ENCODE measurements at places on chromosomes 3 and 15.

DNA sequence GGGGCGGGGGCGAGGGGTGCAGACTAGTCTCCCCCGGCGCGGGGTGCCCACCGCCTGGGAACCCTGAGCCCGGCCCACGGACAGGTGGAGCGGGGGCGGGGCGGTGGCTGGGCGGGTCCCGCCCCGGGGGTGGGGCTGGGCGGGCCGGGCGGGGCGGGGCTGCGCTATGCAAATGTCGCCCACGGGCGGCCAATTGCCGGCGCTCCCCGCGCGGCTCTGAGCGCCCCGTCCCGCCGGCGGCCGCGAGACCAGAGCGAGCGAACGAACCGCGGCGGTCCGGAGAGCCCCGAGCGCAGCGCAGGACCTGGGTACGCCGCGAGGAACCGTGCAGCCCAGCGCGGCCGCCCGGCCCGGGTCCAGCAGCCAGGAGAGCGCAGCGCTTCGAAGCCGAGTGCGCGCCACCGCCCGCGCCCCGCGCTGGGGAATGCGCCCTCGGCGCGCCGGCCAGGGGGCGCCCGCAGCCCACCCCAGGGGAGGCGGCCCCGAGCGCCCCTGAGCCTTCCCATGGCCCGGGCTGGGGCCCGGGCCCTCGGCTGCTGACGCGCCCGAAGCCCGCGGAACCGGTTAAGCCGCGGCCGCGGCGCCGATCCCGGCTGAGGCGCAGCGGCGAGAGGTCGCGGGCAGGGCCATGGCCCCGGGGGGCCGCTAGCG is at the start of gene SEMA3F:
SEMA3F (plus strand) TSS at position 485 of the 651 bp plus-strand sequence. CDS start 4,299 bp downstream, outside the sequence.
- DNase-seq = no peak

DNA sequence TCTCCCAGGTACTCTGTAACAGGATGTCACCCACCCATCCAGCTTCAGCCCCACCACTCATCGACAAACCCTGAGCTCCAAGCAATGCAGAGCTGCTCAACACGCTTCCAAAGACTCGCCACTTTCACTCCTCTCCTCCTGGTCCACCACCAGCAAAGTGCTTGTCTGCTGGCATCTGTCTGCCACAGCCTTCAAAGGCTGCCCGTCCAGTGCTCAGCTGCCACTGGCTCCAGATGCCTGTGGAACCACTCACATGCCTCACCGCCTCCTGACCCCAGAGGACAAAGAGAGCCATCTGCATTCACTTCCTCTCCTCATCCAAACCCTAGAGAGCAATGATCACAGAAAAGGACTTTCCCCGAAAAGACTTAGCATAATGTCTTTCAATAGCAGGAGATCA is 109.5 kb upstream of the OCA2 start:
- DNase-seq = no peak

- DNase-seq = no peak
Observed at GRCh38 chr3:191631496-191631895, 170.5 kb downstream of the PYDC2 start.

DNA sequence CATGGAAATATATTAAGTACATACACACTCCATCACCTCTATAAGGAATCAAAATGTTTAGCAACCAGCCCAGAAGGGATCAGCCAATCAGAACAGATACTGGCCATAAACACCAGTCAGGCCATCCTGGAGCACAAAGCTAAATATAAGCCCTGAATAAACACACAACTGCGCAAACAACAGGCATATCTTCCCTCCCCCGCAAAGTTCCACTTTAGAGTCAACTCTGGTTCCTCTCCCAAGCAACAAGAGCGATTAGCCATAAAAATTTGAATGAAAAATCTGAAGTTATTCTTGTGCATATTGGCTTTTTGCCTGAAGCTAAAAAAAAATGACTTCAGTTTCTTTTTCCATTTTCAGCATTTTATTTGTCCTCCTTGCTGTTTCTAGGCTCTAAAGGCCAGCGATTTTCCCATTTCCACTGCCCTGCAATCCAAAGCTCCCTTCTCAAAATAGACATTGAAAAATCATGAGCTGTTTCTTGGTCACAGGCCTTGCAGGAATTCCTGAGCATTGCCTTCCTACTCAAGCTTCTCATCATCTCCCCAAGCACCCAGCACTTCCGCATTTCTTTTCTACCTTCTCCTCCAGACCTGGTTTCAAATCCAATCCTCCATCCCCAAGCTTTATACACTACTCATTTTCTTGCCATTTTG is 247.9 kb downstream of the ZMAT3 start:
- no peak for DNase-seq

DNA sequence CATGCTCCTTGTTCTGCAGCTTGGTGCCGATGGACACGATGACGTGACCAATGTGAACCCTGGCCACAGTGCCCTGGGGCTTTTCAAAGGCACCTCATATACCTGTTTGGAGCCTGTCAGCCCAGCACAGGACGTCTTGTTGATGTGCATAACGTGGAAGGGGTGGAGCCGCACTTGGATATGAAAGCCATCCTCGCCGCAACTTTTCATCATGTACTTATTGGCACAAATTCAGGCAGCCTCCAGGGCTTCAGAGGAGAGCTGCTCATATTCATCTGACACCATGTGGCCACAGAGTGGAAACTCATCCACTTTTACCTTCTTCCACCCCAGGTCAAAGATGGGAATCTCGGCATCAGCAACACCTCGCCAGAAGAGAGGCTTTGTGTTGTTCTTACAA is 24.7 kb downstream of the POPDC2 start:
- DNase-seq = no peak

DNA sequence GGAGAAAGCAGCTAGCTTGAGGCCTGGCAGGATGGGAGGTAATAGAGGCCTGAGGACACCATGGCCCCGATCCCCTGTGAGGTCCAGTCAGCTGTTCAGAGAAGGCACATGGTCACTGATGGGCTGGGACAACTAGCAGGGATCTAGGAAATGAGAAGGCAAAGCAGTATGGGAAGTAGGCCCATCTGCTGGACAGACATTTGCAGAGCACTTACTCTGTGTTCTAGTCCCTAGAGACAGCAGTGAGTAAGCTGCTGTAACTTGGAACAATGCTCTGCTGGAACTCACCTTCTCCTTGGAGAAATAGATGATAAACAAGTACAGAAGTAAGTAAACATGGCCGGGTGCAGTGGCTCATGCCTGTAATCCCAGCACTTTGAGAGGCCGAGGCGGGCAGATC is 7.1 kb downstream of the ECE2 start:
- DNase-seq = no peak

DNA sequence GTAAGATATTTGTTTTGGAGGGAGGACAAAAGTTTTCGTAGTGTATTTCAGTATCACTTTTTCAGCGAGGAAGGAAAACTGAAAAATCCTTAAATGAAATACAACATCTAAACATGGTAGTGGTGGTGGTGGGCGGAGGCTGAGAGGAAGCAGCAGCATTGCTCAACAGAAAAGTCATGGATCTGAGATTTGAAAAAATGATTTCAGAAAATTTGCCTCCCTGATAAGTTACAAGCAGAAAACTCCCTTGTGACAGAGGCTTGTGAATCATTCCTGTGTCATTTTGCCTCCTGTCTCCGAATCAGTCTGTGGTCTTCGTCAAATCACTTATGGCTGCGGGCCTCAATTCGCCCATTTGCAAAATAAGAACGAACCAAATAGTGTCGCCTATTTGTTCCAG is 965 bp upstream of the CRBN start:
- no peak for DNase-seq

GRCh38 chr3:18779704-18780103 is 354.6 kb upstream of the SATB1 start:
- DNase-seq = no peak

GRCh38 chr3:150407808-150408220 is 284 bp upstream of the TSC22D2 start:
- DNase-seq = peak; percentile 83

GRCh38 chr3:102078854-102079808 is 229.8 kb downstream of the NFKBIZ start:
- no peak for DNase-seq
